ENCODE measurements at places on chromosomes 1 and 21.

- no peak for DNase-seq
Measured at GRCh38 chr1:5978452-5978851, 13.8 kb downstream of the NPHP4 start.

DNA sequence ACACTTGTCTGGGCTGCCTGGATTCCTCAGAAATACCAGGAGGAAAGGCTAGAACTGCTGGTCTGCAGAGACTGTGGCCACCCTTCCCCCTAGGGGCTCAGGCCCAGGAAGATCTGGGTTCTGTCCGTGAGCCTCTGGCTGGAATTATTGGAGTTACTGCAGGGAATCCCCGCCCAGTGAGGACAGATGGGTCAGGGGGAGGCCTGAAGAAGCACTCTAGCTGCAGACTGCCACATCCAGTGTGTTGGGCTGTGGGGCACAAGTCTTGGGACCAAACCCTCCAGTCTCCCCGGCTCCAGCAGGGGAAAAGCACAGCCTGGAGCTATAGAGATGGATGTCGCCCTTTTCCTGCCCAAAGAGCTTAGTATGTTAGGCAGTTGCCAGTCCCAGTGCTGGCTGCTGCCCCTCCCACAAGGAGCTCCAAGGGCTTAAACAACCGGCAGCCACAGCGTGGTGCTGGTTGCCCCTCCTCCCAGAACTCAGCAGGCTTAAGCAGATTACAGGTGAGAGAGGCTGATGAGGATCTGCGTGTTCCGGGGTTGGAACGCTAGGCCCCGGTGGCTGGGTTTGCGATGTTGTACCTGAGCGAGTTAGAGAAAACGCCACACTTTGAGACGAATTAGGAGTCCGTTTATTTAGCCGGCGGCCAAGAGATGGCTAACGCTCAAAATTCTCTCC, 255.5 kb upstream of the LRRC7 start:
- no peak for DNase-seq

- DNase-seq, result no peak
Measured at GRCh38 chr1:19257178-19257914, 5.7 kb downstream of the MRTO4 start.

GRCh38 chr1:22500058-22500457, 48.4 kb downstream of the ZBTB40 start:
- no peak for DNase-seq

GRCh38 chr1:206020393-206021007, 3.2 kb downstream of the CTSE start:
- no peak for DNase-seq

DNA sequence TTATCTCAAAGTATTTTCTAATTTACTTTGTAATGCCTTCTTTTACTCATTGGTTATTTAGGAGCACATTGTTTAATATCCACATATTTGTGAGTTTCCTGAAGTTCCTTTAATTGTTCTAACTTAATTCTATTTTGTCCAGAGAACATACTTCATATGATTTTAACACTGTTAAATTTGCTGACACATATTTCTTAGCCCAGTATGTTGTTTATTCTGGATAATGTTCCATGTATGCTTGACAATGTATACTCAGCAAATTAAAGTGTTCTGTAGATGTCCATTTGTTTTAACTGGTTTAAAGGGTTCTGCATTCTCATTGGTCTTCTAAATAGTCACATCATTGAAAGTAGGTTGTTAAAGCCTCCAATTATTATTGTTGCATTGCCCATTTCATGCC, 643.7 kb upstream of the NR5A2 start:
- DNase-seq, result no peak

DNA sequence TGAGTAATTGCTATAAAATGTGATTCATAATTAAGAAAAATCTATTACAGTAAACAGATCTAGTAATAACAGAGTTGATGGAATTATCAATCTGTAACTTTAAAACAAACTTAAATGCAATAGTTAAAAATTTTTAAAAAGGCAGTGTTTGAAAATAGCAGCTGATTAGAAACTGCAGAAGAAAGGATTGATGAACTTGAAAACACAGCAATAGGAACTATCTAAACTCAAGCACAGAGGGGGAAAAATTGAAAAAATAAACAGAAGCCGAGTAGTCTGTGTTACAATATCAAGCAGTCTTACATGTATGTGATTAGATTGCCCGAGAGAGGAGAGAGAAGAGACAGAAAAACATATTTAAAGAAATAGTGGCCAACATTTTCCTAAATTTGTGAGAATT, 569.0 kb upstream of the B3GALT2 start:
- DNase-seq, result no peak

- DNase-seq, result no peak
Measured at GRCh38 chr1:51506537-51506936, 12.5 kb downstream of the EPS15 start.

DNA sequence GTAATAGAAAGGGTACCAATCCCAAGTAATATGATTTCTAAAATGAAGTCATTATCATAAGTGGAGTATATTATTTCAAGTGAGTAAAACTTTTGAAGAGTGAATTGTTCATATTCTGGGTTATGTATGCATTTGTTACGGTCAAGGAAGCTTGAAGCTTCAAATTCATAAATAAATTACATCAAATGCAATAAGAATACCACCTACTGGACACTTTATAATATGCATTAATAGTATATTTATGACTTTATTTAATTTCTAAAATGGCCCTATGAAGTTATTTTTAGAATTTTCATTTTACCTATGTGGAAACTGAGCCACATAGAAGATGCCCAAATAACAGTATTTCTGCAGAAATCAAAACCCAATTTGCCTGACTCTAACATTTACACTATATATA, 260.6 kb downstream of the SMYD3 start:
- DNase-seq, result no peak

- DNase-seq, result no peak
Measured at GRCh38 chr1:160708118-160708517, 3.5 kb downstream of the CD48 start.

GRCh38 chr1:167544447-167545093, 9.0 kb downstream of the CREG1 start:
- DNase-seq, result no peak

DNA sequence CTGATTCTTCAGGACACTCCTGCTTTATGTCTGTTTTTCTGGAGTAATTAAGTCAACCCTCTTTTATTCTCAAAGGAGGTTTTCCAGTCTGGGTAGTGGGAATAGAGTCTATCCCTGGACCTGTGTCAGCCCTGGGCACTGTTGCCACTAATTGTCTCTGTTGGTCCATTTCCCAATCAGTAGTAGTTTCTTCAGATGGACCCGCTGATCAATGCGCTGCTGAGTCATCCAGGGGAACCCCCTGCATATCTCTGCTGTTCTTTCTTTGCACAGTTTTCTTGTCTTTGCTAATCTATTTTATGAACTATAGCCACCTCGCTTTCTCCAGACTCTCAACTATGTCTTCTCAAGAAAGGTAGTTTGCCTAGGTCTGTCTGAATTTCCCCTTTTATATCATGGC, 82.5 kb downstream of the TNNI3K start:
- no peak for DNase-seq

DNA sequence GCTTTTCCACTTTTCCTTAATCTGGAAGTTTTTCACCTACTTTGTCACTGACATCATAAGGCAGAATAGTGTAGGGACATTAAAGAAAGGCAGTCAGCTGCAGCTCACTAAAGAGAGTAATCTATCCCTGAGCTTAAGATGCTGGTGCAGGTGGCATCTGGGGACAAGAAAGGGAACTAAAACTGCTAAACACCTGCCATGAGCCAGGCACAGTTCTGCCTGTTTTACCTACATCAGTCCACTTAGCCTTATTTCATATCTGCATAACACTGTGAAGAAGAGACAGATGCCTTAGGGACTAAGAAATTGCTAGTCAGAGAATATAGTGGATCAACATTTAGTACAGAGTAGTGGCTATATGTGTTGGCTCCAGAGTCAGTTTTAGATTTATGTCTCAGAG, 88.1 kb downstream of the GPATCH2 start:
- DNase-seq, result no peak

All from DND-41 (cell line).